ENCODE measurements at places on chromosomes 11 and 22.

- no peak for DNase-seq
Observed at GRCh38 chr11:131370090-131370751, at the start of gene NTM. NTM (plus strand) TSS chr11:131370615.

DNA sequence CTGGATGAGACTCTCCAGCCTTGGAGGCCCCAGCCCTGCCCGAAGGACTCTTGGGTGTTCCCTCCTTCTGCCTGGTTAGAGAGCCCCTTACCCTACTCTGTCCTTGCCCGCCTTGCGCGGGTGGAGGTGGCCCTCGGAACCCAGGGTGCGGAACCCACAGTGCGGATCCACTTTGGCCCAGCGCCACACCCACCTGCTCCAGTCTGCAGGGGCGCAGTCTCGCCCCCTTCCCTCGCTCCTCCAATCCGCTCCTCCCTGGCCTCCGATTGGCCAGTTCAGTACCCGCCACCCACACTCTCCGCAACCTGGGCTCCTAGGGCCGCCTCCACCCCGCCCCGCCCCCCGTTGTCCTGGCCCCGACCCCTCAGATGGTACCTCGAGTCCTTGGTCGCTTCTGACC is 2.4 kb downstream of the CAPN1 start:
- no peak for DNase-seq

DNA sequence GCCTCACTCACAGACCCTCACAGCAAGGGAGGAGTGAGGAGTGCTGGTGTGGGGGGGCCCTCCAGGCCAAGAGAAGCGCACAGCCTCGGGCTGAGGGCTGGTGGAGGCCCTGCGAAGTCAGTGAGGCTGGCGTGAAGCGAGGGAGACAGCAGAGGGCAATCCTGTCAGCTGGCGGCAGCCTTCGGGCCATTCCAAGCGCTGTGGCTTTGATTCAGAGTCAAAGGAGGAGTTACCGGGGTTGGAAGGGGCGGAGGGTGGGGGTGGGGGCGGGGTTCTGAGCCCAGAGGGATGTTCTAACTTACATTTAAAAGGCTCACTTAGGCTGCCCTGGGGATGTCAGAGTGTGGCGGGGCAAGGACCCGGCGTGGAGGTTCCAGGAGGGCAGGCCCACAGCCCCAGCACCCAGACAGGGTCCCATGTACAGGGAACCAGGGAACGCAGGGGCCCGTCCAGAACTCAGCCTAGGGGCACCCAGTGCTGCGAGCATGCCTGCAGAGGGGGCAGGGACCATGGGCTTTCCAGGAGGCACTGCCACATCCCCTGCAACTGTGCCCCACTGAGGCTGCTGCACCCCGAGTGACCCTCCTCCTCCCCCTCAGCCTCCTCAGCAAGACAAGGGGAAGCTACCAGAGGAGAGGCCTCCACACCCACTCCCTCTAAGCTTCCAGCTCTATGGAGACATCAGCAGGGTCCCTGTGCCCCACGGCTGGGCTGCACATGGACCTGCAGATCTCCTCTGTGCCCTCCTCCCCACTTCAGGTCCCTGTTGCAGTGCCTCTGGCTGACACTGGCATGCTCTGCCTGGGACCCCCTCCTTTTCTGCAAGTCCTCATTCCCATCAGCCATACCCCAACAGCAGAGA is 39.7 kb upstream of the TTLL12 start:
- DNase-seq = peak; percentile 73

- DNase-seq = no peak
Observed at GRCh38 chr11:6771926-6772893, at the start of gene OR2AG2. OR2AG2 (minus strand) TSS chr11:6771976; CDS start chr11:6768957, 3,019 bp downstream.

DNA sequence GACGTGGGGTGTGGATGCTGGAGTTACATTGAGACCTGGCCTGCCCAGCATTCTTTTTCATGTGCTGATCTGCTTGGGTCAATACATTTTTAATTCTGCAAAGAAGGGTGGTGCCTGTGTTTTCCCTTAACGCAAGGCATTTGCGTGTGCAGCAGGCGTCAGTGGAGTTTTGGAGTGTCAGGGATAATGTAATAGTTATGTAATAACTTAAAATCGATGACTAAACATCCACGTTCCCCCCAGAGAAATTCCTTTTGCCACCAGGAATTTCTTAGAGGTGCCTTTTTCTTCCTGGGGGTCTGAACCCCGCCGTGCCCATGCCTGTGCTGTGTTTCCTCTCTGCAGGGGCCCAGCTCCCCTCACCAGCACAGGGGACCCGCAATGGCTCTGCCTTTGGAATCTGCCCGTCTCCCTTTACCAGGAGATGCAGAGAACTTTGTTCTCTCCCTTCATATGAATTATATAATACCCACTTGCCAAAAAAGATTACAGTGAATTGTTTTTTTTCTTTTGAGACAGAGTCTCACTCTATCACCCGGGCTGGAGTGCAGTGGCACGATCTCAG is 62.6 kb downstream of the TBC1D22A start:
- DNase-seq = no peak

DNA sequence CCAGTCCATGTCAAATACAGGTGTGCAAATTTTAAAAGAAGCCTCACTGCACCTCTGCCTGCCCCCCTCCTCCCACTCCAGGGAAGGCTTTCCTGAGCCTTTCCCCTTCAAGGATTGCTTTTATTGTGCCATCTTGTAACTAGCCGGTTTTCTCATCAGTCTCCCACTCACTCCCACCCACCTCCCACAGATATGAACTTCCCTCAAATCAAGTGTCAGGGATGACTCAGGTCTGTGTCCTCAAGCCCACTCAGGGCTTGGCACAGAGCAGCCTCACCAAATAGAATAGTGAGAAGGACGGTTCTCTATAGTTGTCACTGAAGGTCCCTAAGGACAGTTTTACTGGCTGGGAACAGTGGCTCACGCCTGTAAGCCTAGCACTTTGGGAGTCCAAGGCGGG is 43.0 kb downstream of the THAP12 start:
- DNase-seq = no peak

- DNase-seq = no peak
Observed at GRCh38 chr11:86101941-86102407, 33.1 kb upstream of the PICALM start.

GRCh38 chr11:64502634-64503033 is 88.4 kb upstream of the SLC22A12 start:
- DNase-seq = peak; percentile 49

- no peak for DNase-seq
Observed at GRCh38 chr11:104968355-104968855, at the start of gene CASP4. CASP4 (minus strand) TSS chr11:104968574; CDS start chr11:104968525, 49 bp downstream.

DNA sequence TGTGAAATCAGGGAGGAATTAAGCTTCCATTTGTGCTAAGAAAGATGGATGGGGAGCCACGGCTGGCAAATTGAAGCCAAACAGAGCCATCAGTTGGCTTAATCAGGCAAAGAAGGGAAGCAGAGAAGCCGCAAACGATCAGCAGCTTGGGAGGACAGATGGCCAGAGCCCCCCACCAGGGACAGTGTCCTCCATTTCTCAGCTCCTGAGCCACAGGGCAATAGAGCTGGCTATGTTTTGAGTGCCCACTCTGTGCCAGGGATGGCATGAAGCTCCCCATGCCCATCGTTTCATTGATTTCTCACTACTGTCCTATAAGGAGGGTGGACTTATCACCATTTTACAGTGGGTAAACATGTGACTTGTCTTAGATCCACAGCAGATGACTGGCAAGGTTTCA is 126.3 kb upstream of the ASPHD2 start:
- no peak for DNase-seq

GRCh38 chr22:36999463-36999862 is 19.8 kb downstream of the TST start:
- no peak for DNase-seq

DNA sequence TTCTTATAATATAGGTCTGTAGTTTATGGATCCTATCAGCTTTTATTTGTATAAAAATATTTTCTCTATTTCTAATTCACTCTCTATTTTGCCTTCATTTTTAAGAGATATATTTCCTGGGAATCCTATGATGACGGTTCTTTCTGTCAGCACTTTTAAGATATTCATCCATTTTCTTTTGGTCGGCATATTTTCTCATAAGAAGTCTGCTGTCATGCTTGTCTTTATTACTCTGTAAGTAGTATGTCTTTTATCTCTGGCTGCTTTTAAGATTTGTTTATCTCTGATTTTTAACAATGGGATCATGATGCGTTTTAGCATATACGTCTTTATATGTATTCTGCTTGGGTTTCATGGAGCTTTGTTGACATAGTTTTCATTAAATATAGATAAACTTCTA is 175.5 kb downstream of the SNX19 start:
- no peak for DNase-seq

- DNase-seq = no peak
Observed at GRCh38 chr11:29780756-29781155, 236.1 kb downstream of the KCNA4 start.

DNA sequence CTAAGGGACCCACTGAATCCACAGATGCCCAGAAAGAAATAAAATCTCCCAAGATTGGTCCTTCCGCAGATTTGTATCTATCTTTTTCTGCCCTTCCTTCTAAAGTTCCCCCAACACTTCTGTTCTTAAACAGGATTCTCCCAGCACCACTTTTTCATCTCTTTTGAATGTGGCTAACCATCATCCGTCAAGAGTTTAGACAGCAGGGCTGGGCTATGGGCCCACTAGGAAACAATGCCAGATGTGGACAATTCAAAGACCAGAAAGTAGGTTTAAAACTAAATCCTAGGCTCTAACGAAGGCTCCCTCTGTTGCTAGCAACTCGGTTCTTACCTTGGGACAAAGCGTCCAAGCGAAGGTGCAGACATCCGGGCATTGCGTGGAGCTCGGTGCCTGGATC is 100.0 kb downstream of the AMBRA1 start:
- no peak for DNase-seq

DNA sequence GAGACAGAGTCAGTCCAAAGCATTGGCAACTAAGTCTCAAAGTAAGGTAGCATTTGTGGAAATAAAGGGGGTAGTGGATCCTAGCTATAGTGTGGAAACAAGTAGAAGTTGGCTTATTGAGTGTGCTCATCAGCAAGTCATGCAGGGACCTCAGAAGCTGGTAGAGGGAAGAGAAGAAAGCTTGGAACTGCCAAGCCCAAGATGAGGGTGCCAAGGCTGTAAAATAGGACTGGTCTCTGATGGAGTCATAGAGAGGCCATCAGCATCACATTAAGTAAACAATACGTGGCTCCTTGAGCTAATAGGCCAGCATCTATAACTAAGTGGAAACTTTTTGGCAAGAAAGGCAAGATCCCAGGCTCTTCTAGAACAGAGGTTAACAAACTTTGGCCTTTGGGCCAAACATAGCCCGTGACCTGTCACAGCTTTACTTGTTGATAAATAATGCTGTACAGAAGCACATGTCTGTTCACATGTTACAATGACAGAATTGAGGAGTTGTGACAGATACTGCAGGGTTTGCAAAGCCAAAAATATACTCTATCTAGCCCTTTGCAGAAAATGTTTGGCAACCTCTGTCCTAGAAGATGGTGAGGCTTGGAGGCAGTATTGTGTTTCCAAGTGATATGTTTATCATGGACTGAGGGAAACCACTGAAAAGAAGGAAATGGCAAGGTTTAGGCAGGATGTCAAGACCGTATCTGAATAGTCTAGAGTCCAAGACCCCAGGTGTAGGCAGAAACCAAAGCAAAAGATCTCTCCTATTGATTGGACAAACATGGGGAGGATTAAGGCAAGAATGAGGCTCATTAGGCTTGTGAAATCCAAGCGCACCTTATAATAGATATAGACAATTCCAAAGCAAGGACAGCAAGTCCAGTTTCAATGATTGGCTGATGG is 62.5 kb upstream of the CD44 start:
- DNase-seq = no peak

DNA sequence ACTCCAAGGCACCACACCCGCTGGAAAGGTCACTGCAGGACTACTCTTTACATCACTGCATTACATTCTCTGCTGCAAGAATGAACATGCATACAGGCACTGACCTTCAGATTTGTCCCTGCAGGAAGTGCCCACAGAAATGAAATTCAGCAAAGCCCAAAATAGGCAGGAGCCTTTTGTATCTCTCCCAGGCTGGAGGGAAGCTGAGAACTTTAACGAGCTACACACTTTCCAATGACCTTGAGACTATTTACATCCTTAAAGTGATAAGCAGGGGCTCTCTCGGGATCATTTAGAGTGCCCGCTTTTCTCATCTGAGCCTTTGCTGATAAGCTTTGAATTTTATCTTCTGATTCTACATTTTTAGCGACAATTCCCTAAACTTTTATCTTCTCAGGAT is 12.5 kb downstream of the FEZ1 start:
- DNase-seq = no peak

GRCh38 chr22:32731372-32731771 is 70.1 kb upstream of the TIMP3 start:
- no peak for DNase-seq

DNA sequence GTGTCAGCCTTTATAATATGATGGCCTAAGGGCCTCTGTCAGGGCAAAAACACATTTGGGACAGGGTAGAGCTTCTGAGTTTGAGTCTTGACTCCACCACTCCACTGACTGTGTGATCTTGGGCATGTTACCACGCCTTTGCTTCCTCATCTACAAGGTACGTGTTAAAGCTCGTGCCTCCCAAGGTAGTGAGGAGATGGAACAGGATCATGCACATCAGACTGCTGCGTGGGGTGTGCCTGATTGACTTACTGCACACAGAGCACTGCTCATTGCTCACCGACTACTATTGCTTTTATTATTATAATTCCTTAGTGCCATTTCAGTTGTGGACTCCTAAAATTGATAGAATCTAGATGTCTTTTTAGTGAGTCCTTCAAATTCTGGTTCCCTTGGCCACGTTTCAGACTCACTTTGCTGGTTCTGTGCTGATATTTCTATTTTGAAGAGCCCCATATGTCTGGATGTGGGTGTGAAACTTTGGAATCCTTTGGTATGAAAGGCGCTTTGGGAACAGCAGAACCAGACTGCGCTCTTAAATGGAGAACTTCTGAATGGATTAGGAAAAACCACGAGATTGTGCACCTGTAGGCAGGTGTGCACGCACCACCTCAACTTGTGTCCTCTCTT is 44.1 kb upstream of the RAB1B start:
- no peak for DNase-seq

- DNase-seq = peak; percentile 61
Observed at GRCh38 chr11:17354601-17354991, 3.0 kb downstream of the NCR3LG1 start.

GRCh38 chr22:26589845-26590736 is at the start of gene TPST2:
TPST2 (minus strand) TSS chr22:26590132; CDS start chr22:26541630, 48,502 bp downstream.
- peak; percentile 85 for DNase-seq

DNA sequence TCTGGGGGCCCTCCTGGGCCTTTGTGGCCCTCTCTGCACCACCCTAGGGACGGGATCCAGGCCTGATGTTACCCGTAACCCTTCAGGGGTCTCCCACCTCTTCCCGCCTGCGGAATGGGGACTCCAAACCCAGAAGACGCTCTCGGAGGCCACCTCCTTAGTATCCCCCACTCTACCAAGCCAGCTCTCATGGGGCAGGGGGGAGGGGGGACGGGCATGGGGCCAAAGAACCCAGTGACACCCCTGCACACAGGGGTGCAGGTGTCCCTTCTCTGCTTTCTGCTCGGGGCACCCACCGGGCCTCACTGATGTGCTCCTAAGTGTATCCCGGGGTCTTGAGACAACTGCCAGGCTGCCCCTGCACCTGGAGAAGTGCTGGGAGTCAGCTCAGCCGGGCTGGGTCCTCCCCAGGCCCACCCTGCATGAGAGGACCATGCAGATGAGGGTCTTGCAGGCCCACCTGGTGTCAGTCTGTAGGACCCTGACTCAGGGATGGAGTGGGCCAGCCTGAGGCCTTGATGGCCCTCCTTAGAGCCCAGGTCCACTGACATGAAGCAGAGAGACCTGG is 176.9 kb downstream of the IGLL1 start:
- DNase-seq = no peak

GRCh38 chr11:116814502-116814901 is 8.6 kb downstream of the APOA4 start:
- DNase-seq = no peak

- DNase-seq = peak; percentile 89
Observed at GRCh38 chr22:25564320-25564978, at the start of gene GRK3. GRK3 (plus strand) TSS chr22:25564675; CDS start chr22:25565041, 366 bp downstream.
